HEK293T (cell line): ENCODE measurements at places on chromosomes 11 and 22.
A peak's percentile ranks its signal among the peaks of the same experiment; 100 is the strongest.

DNA sequence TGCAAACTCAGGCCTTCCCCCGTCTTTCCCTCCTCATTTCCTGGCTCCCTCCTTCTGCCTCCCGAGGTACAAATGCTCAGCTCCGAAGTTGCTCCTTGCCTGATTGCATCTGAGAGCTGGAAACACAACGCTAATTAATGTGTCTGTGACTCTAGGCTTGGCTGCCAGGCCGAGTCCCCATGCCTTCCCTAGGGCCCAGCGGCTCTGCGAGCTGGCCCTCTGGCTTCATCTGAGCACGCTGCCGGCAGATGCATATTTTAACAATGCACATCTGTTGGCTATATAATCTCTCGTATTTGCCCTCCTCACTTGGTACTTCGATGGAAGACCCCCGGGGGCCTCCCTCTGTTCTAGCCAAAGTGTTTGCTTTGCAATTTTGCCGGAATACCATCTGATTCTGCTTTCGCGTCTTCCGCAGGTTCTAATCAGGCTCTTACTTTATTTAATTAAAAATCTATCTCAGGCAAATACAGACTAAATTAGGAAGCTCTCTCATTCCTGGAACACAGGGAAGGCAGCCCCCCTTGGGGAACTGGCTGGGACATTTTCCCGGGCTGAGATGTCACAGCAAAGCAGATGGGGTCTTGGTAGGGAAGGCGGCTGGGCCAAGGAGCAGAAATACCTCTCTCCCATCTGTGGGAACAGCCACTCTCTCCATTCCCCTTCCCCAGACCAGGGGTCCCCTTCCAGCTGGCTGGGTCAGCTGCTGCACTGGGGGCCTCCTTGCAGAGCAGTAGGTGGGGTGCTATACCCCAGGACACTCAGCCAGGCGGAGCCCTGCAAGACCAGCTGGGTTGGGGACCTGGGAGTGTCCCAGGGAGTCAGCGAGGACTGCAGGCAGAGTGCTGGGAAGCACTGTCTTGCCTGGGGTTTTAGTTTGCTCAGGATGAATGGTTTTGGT is 162.8 kb downstream of the ST3GAL4 start:
- DNase-seq = no peak

- no peak for DNase-seq
Measured at GRCh38 chr22:17575681-17576080, 12.4 kb downstream of the SLC25A18 start.

GRCh38 chr11:13205486-13205885 is 72.1 kb upstream of the BMAL1 start:
- DNase-seq = no peak

DNA sequence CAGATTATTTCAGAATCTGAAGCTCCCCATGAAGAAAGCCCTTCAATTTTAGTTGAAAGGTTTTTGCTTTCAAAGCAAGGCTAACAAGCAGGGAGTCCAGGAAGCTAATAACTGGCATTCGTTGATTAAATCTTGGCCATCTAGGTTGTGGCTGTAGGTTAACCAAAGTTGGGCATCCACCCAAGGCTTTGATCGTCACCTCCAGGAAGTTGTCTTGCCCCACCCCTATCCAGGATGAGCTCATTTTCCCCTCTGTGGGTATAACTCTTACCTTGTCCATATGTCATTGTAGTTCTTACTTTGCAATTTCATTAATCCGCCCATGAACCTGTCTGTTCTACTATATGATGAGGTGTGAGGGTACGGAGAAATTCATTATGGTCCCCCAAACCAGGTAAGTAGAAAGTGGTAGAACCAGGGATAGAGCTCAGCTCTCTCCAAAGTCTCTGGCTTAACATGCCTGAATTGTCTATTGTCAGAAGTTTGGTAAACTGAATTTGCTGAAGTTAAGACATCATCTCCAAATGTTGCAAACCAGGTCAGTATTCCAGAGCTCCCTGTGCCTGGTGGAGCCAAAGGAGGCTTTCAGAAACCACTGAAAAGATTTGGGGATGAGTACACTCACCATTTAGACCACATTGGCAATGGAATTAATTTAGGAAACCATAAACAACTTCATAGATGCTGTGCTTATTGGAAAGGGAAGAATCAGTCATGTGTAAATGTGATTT is 97.1 kb downstream of the CD44 start:
- no peak for DNase-seq

DNA sequence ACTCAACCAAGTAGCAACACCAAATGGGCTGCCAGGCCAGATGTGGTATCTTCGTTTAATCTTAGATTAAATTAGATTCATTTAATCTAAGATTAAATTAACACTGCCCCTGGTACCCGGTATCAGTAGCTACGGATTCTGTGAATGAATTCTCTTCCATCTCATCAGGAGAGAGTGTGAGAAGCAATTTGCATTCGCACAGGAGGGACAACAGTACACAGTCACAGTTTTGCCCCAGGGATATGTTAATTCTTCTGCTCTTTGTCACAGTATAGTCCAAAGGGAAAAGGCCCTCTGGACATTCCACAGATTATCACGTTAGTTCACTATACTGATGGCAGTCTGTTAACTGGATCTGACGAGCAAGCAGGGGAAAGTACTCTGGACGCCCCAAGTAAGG is 22.9 kb downstream of the ASCL2 start:
- DNase-seq = no peak

DNA sequence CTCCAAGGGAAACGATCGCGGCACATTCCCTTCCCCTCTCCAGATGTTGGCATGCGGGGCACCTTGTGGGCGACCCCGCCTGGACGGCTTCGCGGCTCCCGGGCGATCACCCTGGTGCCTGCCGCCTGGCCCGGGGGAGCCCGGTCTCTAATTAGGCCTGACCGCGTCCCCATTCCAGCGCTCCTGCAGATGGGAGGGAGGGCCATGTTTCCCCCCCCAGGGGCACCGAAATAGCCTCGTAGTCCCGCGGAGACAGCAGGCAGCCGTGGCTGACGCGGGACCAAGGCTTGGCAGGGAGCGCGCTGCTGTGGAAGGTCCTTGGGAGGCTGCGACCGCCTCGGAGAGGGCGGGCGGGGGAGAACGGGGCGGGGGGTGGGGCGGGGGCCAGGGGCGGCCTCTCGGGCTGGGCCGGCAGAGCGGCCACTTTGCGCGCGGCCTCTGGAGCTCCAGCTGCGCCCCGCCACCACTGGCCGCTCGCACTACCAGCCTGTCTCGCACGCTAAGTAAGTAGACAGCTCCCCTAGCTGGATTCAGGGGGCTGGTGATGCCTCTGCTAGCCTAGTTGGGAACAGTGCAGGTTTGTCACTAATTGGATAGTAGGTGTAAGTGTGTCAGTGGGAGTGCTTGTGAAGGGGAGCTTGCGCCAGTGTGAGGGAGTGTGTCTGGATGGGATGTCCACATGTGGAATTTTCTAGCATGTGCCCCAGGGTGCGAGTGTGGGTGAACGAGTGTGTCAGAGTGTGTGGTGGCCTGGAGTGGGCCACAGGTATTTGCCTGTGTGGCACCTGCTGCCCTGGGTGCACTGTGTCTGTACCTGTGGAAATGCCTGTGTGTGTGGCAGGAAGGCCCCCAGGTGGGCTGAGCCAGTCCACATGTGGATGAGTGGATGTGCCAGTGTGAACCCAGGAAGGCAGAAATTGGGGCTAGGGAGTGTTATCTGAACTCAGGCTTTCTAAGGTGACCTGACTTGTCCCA is at the start of gene INSC:
INSC (plus strand) TSS at position 423 of the 975 bp plus-strand sequence. CDS start 34,252 bp downstream, outside the sequence.
- DNase-seq = no peak

- DNase-seq = no peak
Measured at GRCh38 chr11:71971680-71972079, 27.0 kb upstream of the IL18BP start.

GRCh38 chr11:70493089-70493474 is 94.8 kb downstream of the CTTN start:
- no peak for DNase-seq

DNA sequence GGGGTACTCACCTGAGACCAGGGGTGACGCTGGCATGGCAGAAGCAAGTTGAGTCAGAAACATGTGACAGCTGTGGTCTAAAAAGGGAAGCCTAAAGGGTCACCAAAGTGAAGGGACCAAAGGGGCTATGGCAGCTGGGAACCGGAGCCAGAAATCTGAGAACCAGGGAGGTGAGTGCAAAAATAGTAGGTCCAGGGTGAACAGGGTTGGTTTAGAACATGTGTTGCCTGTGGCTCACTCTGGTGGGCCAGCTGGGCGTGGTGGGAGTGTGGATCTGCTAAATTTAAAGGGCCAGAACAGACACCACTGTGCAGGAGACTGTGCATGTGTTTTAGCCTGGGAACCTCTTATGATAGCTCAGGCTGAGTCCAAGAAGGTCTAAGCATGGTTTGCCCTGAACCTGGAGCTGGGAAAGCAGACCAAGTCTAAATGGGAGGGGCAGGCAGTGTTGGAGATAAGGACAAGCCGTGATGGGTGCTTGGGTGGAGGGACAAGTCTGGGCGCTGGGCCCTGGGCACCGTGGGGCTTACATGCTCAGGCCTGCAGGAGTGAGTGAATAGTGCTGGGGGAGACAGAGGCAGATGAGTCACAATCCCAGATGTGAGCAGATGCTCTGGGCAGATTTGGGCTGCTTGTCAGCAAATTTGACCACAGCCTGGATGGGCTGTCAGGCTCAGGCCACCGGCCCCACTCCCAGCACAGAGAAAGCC is 41.4 kb upstream of the ZBED5 start:
- no peak for DNase-seq

DNA sequence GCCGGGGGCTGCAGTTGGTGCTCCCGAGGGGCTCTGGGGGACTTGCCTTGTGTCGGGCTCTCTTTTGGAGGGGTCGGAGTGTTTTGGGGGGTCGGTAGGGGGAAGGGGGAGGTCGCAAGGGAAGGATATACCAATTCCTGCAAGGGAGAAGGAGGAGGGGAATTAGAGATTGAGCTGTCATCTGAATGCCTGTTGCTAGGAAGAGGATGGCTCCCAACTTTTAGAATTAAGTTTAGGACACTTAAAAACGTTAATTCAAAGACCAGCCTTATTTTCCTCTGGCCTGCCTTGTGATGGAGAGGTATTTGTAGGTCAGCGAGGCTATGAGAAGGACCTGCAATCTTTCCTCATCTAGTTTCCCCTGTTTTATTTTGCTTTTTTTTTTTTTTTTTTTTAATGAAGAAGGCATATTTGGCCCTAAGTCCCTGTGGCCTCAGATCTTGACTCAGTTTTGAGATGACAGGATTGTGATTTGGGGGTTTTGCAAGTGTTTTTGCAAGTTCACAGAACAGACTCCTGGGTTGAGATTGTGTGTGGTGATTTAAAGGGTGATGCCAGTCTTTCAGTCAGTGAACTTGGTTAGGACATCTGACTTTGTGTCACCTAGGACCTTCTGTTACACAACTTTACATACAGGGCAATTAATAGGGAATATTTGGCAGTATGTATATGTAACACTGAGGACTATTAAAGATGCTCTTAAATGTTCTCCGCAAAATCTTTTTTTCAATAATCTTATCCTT is 672 bp downstream of the TMEM135 start:
- peak; percentile 14 for DNase-seq

- DNase-seq = no peak
Measured at GRCh38 chr11:87236368-87236767, 198.6 kb downstream of the TMEM135 start.

GRCh38 chr11:32894149-32894827 is 1.7 kb downstream of the QSER1 start:
- DNase-seq = peak; percentile 73
